Esophagus squamous epithelium (tissue), 5 donors: ENCODE measurements at places on chromosomes 1 and 21.

DNA sequence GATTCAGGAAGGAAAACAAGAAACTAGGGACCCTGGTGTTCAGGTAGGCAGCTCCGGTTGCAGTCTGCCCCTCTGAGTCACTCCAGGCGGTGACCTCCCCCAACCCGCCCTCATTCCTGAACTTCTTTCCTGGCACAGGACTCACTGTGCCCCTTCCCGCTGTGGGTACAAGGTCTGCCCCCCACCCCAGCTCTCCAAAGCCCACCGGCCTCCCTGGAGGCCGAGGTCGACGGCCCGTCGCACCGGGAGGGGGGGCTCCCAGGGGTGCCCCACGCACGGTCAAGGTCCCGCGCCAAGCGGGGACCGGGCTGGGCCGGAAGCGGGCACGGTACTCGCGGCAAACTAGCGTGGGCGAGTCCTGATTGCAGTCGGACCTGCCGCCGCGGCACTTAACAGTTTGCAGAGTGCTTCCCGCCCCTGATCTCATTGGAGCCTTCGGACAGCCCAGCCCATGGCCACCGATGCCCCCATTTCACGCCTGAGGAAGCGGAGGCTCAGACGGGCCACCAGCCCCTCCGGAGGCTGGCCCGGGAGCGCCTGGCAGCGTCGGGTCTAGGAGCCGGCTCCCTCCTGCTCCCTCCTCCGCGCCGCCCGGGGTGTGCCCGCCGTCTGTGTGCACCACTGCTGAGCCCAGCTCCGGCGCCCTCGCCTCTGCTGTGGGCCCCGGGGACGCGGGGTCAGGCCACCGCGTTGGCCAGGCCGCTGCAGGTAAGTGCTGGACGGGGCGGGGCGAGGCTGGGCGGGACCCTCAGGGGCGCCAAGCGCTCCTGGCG, at the start of gene GJB3:
TSS of gene GJB3 (plus strand) at position 144 of the 773 bp plus-strand sequence. CDS start 3,549 bp downstream, outside the sequence.
- DNase-seq, result no peak

DNA sequence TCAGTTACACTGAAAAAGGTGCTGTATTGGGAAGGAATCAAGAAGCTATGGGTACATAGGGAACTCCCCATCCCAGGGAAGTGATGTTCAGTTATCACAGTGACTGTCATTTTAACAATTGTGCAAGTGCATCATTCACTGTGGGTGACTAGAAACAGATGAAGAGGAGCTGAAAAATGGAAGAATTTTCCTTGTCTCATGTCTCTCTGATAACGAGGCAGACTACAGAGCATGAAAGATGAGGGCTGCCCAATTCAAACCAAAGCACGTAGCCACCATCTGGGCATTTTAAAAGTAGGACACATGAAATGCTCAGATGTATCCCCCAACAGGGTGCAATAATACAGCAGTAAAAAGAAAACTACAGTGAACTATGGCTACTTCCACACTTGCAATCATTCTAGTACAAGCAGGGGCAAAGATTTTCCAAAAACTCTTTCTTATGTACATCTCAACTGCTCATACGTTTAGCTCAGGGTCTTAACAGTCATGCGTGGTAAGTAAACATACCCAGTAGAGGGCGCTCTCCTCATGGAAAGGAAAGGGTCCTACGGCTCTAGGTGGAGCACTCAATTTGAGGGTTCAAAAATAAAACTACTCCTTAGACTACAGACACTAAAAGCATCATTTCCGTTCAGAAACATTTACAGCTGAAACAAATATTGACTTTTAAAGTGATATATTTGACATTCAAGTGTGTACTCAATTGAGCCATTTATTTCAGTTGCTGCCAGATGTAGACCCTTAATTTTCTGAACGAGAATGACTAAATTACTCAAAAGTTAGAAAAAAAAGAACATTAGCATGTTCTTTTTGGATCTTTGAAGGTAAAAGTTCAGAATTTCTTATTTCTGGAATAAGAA, 143.2 kb downstream of the KCTD3 start:
- DNase-seq, result no peak

DNA sequence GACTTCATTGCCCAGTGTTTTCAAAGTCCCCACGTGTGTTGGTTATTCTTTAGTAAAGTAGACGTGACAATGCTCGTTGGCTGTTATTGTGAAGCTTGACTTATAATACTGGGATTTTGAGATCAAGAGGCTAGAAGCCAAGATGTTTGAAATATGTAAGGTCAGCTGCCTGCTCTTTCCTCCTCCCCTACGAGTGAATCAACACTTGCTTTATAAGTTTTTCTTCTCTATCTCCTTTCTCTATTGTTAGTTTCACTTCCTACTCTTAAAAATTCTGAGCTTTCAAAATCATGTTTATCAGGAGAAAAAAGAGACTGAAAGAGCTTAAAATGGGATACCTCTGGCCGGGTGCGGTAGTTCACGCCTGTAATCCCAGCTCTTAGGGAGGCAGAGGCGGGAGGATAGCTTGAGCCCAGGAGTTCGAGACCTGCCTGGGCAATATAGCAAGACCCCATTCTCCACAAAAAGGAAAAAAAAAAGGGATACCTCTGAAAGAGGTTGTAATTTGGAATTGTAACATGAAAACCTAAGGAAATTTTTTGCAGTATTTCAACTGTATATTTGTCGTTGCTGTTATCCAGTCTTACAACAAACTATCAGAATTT, 72.0 kb downstream of the EPB41 start:
- DNase-seq, result no peak

DNA sequence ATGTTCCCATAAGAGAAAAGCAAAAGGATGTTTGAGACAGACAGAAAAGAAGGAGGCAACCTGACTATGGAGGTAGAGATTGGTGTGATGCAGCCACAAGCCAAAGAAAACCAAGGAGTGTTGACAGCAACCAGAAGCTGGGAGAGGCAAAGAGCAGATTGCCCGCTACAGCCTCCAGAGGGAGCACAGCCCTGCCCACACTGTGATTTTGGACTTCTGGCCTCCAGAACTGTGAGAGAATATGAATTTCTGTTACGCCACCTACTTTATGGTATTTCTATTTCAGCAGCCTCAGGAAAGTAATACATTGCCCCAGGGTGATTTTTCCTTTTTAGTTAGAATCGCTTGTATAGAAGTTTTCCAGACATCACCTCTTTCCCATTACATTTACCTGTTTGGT, 28.4 kb downstream of the SLAMF6 start:
- DNase-seq, result no peak

GRCh38 chr1:230068621-230068873, 1.5 kb downstream of the GALNT2 start:
- DNase-seq, result no peak

DNA sequence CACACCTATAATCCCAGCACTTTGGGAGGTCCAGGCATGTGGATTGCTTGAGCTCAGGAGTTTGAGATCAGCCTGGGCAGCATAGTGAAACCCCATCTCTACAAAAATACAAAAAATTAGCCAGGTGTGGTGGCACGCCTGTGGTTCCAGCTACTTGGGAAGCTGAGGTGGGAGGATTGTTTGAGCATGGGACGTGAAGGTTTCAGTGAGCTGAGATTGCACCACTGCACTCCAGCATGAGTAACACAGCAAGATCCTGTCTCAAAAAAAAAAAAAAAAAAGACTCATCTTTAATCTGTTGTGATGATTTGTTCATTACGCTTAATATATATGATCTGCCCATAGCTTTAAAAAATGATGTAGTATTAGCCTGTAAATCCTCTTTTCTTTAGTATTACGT, 44.0 kb downstream of the OR10J1 start:
- DNase-seq, result no peak

- no peak for DNase-seq
These were observed 12.1 kb upstream of the KDF1 start for GRCh38 chr1:26972390-26972789.

- no peak for DNase-seq
These were observed 34.4 kb downstream of the NTPCR start for GRCh38 chr1:232984577-232985425.

DNA sequence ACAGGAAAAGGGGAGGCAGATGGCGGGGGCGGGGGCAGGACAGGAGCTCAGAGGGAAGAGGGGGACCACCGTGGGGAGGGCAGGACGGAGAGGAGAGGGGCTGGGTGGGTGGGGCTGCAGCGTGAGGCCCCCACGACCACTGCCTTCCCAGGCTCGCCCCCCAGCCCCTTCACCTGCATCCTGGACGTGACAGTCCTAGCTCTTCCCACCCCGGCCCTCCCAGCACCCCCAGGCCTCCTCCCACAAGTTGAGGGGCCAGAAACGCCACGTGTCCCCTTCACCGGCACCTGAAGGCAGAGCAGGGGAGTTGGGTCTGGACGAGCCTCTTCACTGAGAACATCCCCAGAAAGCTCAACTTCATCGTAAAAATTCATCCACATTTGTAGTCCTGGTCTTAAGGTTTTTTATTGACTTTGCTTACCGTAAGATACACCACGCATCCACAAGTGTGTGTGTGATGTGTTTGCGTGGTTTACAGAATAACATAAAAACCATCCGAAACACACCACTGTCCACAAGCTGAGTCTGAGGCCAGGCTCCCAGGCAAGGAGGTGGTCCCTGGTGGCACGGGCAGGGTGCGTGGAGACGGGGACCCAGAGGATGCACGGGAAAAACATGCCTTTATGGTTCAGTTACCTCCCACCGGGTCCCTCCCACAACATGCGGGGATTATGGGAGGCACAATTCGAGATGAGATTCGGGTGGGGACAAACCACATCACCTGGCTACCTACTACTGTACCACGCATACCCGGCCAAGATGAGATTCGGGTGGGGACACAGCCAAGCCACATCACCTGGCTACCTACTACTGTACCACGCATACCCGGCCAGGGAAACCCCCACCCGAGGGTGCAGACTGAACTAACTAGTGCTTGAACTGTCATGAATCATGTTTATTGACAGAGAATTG, 13.9 kb upstream of the COL18A1 start:
- no peak for DNase-seq

DNA sequence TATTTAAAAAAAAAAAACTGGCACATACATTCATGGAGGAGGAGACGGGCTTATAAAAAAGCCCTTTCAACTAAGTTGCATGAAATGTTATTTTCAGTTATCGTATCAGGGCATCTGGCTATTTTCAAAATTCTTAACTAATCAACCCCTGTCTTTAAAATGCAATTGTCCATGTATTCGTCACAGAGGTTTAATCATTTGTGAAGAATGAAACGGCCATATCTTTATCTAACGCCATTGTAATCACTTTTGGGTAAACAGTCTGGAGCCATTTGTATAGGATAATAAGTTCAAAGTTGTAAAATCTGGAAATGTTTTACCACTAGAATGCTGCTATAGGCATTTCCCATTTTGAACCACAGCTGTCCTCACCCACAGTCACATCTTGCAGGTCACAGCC, 30.4 kb downstream of the SLC30A10 start:
- no peak for DNase-seq

DNA sequence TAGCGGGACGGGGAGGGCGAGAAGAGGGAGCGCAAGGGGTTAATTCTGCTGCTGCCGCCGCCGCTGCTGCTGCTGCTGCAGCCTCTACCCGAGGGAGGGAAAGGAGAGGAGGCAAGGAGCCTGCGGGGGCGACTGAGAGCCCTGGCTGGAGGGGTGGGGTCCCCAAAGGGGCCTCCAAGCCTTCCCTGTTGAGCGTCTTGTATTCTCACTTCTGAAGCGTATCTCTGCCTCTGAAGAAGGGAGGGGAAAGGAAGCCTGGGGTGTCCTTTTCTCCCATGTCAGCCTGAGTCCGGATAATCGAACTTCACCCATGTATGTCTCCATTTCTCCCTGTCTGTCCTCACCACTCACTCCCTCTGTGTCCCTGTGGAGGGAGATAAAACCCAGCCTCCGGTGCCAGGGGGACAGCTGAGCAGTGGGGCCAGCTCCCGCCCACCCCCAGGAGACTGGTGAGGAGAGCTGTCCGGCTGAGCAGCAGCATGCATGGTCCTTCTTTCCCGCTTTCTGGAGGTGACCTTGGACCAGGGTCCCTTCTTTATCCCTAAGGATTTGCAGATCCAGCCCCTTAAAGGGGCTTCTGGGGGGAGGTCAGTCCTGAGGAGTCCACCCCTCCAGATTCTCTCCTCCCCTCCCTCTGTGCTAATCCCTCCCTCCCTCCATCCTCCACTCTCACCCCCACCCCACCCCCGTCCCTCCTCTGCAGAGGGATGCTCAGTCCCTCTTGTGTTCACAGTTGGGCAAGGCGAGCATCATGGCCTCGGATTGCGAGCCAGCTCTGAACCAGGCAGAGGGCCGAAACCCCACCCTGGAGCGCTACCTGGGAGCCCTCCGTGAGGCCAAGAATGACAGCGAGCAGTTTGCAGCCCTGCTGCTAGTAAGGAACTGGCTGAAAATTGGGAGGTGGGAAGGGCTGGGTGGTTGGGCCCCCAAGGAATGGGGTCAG, 1.0 kb downstream of the NCDN start:
- DNase-seq, result no peak

DNA sequence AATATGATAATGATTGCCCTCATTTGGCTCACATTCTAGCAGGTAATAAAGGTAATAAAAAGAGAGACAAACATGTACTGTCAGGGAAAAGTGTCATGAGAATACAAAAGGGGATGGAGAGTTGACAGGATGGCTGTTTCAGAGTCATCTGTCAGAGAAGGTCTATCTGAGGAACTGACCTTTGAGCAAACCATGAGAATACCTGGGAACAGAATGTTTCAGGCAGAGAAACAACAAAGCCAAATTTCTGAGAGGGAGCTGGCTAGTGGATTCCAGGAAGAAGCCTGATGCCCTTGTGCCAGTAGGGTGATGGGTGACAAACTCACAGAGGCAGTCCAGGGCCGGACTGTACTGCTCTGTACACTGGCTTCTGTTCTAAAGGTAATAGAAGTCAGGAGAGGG, 107.2 kb downstream of the C1orf21 start:
- DNase-seq, result no peak
